ENCODE measurements at places on chromosomes 11 and 22. TPM values are rescaled to one million over a fixed set of nuclear protein-coding genes. Genes with fewer than 3 reads are reported as not detected.

GGTLC3 gene
- not detected for total RNA-seq

GRCh38 chr11:100684101-100685065 lies 2.7 kb upstream of the ARHGAP42 start:
- peaks cover 66% of the 10 kb centered on the region for H3K4me1 ChIP-seq
- no peaks in the 10 kb centered on the region for H3K36me3 ChIP-seq
- H3K27ac ChIP-seq, result peak overlapping the region; percentile 89
- DNase-seq, result peak; percentile 78
- H3K27me3 ChIP-seq, result no peaks in the 10 kb centered on the region

SEZ6L gene
- total RNA-seq, result not detected

DNA sequence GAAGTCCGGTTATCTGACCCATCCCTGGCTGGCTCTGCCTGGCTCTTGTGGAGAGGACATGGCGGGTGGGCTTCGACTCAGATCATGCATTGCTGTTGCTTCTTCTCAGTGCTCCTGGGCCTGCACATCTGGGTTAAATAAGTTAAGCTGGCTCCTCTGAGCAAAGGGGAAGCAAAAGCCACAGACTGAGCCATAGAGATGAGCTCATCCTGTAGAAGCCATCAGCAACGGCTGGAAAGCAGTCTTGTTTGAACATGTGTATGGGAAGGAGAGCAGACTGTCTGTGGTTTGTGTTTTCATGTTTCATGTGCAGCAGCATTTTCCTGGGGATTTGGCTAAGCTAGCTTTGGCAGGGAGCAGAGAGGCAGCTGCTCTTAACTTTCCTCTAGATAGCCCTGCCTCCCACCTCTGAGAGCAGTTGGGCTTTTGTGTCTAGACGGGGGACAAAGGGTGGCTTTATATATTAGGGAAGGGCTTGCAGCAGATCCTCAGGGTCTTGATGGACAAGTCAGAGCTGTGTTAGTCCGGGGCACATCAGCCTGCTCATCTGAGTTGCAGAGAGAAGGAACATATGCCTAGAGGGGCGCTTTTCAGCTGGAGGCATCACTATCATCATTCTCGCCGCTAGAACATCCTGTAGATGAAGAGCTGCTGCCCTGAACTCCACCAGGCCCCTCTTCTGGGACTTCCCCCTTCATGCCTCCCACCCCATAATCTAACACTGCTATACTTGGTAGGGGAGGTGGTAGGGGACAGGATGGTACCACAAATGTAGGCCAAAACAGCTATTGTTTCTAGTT lies 14.9 kb downstream of the DCPS start:
- peak; percentile 43 for DNase-seq
- peak overlapping the region; percentile 15 for H3K27ac ChIP-seq
- H3K27me3 ChIP-seq, result no peaks in the 10 kb centered on the region
- 0 out of 2 replicates have a peak, but pooled peaks cover 5% of the 10 kb centered on the region for H3K36me3 ChIP-seq
- H3K4me3 ChIP-seq, result no peak overlapping the region
- H3K4me1 ChIP-seq, result peaks cover 17% of the 10 kb centered on the region

DNA sequence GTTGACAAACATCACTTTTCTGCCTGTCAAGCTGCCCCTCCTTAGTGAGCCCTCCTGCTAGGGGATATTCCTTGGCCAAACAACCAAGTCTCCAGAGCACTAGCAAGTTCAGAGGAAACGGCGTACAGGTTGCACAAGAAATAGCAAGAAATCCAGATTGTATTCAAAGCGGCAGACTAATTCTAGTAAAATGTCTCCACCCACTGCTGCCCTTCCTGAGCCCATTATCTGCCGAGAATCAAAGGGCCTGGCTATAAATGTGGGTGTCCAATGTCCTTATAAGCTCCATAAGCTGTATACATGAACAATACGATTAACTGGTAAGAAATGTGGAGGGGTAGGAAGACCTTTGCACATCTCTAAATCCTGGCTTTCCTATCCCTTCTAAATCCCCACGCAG lies 44.0 kb upstream of the AKIP1 start:
- no peaks in the 10 kb centered on the region for H3K36me3 ChIP-seq
- DNase-seq, result no peak
- no peaks in the 10 kb centered on the region for H3K27me3 ChIP-seq
- peaks cover 10% of the 10 kb centered on the region for H3K4me1 ChIP-seq
- no peak overlapping the region for H3K27ac ChIP-seq
- no peak overlapping the region for H3K4me3 ChIP-seq
